ENCODE measurements at places on chromosomes 4 and X.

- DNase-seq: no peak
These were observed 248.6 kb upstream of the JADE1 start for GRCh38 chr4:128560754-128561495.

DNA sequence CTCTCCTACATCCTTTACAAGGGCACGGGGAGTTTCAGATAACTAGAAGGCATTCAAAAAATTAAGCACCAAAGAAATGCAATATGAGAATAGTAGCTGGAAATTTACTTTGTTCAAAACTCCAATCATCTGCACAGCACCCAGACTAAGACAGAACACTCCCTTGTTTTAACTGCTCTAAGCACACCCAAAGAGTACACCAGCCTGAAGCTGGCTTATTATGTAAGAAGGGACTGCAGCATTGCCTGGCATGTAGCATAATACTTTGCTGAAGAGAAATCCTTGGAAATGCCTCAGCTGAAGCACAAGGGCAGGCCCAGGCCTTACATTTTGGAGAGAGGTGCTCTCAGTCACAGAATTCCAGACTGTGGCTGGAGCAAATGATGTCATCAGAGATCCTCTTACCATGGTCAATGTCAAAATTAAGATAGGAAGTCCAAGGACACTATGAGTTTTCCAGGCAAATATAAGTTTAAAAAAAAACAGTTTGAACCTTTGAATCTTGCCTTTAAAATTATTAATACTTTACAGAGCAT is 14.8 kb downstream of the ARHGEF6 start:
- no peak for DNase-seq

GRCh38 chr4:23233596-23233995 is 540.9 kb downstream of the GBA3 start:
- no peak for DNase-seq

DNA sequence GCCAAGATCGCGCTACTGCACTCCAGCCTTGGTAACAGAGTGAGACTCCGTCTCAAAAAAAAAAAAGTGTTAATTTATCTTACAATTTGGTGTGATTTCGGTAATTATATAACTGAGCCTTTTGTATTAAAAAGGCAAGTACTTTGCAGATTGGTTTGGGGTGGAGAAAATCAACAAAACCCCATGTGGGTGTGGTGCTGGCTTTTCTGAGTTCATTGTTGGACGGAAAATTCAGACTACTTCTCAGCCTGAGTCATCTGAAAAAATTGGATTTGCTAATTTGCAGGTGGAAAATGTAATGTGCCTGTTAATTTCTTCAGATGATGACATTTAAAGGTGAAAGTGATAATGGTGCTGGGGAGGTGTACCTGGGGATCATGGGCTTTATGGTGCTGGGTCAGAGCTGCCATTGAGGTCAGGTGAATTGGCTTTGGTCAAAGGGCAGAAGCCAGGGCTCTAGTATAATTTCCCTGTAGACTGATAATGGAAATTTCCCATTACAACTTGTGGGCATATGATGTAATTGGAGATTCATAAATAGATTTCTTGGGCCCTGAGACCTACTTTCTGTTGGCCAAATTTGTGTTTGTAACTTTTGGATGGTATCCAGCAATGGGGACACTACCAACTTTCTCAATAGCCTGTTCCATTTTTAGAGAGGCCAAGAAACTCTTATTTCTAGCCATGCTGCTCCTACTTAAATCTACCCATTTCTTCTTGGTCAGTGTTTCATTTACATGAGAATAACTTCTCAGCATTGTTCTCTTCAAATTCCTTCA is 74.3 kb upstream of the TEX13D start:
- no peak for DNase-seq

GRCh38 chr4:32189788-32190187 is 1469.6 kb downstream of the PCDH7 start:
- DNase-seq: no peak

Data from GM04503 (cell line).